ENCODE measurements at places on chromosomes 2 and 18. TPM values are rescaled to one million over a fixed set of nuclear protein-coding genes. Genes with fewer than 3 reads are reported as not detected.

The CD207 gene
- total RNA-seq: not detected

The C2orf76 gene
- total RNA-seq: 7.4 TPM

The ACYP2 gene
- 4.2 TPM for total RNA-seq

The UGT1A9 gene
- 0.16 TPM for total RNA-seq

The CTAGE1 gene
- total RNA-seq: not detected

The POTEC gene
- not detected for total RNA-seq

The STAMBP gene
- 24.0 TPM for total RNA-seq

The PASK gene
- 8.6 TPM for total RNA-seq

The ICA1L gene
- total RNA-seq: 3.7 TPM

The ATOH8 gene
- 2.4 TPM for total RNA-seq

The SCN3A gene
- total RNA-seq: 0.16 TPM

The CPO gene
- total RNA-seq: 0.13 TPM

The CYP1B1 gene
- 6.4 TPM for total RNA-seq

The FSHR gene
- total RNA-seq: not detected

The SKA1 gene
- 35.8 TPM for total RNA-seq

The EVX2 gene
- not detected for total RNA-seq

The FAM237A gene
- total RNA-seq: not detected

The CYS1 gene
- 16.9 TPM for total RNA-seq

The BMP10 gene
- total RNA-seq: not detected

The PARD6G gene
- total RNA-seq: 3.7 TPM

Measured in mesangial cell (primary cell).